ENCODE measurements at places on chromosomes 6 and 20.

GRCh38 chr6:140915103-140915502 is 1217.6 kb upstream of the GJE1 start:
- DNase-seq: no peak

GRCh38 chr6:150276168-150276936 is 92.5 kb upstream of the IYD start:
- no peak for DNase-seq

DNA sequence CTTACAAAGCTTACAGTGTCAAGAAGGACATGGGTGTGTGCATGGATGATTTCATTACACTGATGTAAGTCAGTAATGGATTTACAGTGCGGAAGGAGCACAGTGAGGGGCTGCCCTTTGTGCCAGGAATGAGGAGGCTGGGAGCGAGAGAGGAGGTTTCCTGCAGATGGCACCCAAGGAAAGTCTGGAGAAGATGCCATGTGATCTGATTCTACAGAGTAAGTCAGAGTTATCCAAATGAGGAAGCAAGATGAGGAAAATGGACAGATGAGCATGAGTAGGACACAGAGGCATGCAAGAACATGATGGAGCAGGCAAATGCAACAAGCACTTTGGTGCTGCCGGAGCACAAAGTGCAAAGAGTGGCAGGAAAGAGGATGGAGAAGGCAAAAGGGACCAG is 29.7 kb downstream of the MAP7 start:
- no peak for DNase-seq

DNA sequence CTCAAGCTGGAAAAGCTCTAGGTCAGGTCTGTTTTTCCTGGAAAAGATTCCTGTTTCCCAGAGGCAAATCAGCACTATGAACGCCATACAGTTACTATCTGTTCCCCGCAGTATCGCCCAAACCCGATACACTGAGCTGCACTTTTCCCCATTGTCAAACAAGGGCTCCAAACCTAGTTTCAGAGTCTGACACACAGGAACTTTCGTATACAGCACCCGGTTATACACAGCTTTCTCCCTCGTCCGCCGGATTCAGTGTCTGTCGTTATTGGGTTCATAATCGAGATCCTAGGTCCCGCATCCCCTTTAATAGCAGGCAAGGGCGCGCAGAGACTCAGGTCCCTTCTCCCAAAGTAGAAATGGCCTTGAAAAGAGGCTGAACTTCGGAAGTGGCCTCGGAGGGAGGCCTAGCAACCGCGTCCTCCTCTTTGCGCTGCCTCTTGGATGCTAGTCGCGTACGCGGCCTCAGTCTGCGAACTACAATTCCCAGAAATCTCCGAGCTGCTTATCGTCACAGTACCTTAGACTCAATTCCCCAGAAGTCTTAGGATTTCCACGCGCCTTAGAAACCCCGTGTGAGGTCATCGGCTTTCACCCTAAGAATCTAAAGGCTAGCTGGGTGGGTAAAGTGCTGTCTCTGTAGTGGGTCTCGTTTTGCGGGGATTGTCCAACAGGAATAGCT is 34.2 kb downstream of the ZNF391 start:
- no peak for DNase-seq

DNA sequence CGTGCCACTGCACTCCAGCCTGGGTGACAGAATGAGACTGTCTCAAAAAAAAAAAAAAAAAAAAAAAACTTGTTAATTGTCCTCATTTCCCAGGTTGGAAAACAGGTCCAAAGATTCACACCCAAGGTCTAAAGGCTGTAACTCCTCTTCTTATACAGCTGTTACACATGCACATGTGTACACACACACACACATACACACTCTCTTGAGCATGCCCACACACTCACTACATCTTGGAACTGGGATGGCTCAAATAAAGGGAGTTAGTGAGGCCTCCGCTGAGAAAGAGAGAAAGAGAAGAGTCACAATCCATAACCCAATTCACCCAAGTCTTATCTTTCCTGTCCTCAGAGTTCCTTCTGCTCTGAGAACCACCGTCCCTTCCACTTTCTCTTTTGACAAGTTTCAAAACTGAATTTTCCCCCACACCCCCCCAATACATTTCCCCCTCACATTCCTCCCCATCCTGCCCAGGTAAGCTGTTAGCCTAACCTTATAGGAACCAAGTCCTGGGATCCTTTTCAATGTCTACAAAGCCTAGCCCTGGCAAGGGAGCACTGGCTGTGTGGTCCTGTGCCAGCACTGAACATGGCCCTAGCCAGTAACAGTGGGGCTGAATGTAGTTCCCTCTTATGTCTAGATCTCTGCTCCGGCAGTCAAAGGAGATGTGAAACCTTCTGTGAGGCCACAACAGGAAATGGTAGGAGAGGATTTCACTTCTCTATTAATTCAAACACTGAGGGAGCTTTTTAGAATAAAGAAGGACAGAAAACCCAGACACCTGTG is 3.2 kb upstream of the HLA-DMB start:
- no peak for DNase-seq

DNA sequence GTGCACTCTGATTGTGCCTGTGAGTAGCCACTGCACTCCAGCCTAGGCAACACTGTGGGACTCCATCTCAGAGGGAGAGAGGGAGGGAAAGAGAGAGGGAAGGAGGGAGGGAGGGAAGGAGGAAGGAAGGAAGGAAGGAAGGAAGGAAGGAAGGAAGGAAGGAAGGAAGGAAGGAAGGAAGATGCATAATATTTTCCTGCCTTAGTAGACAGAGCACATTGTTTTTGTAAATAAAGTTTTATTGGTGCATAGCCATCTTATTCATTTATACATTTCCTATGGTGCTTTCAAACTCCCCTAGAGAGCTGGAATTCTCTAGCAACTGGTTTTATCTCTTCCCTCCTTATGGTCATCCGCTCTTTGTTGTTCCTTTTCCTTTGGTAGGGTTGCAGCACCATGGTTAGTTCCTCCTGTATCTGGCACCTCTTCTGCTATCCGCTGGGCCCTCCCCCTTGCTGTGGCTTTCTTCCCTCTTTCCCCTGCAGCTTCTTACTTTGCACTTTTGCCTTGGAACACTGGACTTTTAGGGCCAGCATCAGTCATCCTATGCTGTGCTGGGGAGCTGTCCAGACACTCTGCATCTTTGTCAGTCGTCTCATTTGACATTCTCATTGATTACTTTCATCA is 20.2 kb downstream of the GPR6 start:
- no peak for DNase-seq

- no peak for DNase-seq
Measured at GRCh38 chr6:20126102-20126752, 86.0 kb downstream of the MBOAT1 start.
